ENCODE measurements at places on chromosomes 7 and 10.

GRCh38 chr10:129105266-129105665 is 361.8 kb upstream of the MGMT start:
- DNase-seq = no peak

GRCh38 chr10:50653142-50653541 is 29.4 kb upstream of the SGMS1 start:
- DNase-seq = no peak

- no peak for DNase-seq
These were observed 43.4 kb downstream of the SORBS1 start for GRCh38 chr10:95517536-95518454.

DNA sequence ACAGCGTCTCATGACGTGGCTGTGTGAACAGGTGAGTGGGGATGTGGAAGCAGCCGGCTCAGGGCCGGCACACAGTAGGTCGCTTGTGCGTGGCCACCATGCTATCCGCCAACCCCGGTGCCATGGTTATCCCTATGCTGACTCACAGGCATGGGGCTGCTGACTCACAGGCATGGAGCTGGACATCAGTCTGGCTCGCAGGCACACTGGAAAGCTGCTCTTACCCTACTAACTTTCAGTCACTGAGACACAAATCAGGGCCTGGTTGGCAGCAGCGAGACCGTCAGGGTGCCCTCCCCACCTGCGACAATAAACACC is 341.9 kb downstream of the PTPRN2 start:
- no peak for DNase-seq

- no peak for DNase-seq
These were observed 97.7 kb upstream of the ZPBP start for GRCh38 chr7:50190776-50191175.

GRCh38 chr7:37601321-37601720 is 82.2 kb upstream of the GPR141 start:
- no peak for DNase-seq

DNA sequence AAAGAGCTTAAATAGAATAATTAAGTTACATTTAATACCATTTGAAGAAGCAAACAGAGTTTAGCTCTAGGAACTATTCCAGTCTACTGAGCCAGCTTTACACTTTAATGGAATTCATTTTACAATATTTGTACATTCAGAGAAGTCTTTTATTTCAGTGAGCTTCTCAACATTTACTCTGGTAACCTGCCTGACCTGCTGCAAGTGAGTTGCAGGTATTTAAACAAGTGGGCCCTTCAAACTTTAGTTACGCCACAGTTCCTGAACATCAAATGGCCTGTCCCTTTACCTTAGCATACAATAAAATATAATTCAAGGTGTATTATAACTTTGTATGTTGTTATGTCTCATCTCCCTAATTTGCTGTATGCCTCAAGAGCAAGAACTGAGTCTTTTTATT is 121.6 kb upstream of the SEMA3C start:
- DNase-seq = no peak

- DNase-seq = no peak
These were observed 125.3 kb downstream of the NEURL1 start for GRCh38 chr10:103618575-103619423.

DNA sequence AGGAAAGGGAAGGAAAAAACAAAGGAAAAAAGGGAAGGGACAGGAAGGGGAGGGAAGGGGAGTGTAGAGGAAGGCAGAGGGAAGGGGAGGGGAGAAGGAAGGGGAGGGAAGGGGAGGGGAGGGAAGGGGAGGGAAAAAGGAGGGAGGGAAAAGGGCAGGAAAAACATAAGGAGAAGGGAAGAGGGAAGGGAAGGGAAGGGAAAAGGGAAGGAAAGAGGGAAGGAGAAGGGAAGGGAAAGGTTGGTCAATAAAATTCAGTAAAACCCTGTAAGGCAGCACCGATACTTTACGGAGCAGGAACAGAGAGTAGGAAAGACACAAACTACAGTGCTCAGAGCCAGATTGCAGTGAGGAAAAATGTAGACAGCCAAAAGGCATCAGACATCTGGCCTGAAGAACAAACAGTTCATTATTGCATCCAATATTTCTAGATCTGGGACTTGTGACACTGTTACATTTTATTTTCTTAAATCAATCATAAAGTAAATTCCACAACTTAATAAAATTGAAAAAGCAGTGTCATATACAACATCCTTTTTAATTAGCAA is 322.0 kb downstream of the CRPPA start:
- DNase-seq = no peak

DNA sequence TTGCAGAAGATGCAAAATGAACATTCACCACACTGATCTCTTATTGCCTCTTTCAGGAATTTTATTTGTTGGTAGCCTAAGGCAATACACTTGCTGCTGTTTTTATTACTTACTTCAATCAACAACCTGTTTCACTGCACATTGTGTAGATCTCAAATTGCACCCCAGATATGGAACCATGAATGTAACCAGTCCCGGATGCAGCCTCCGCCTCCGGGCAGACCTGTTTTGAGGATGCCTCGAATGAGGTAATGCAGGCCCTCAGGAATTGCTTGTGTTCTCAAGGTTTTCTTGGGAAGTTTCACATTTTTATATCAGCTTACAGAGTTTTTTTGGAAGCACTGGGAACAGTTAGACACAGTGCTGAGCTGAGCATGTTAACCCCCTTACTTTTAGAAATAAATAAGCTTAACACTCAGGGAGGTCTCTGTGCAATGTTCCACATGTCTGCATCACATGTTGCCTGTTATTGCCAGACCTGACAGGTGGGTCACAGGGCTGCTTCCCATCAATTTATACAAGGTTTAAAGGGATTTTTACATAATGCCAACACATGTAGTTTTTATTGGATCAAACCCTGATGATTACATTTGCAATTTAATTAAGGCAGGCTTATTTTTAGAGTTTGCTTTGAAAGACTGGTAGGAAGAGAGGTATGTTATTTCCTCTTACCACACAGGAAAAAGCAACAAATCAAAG is 193.1 kb upstream of the POM121L12 start:
- DNase-seq = no peak

DNA sequence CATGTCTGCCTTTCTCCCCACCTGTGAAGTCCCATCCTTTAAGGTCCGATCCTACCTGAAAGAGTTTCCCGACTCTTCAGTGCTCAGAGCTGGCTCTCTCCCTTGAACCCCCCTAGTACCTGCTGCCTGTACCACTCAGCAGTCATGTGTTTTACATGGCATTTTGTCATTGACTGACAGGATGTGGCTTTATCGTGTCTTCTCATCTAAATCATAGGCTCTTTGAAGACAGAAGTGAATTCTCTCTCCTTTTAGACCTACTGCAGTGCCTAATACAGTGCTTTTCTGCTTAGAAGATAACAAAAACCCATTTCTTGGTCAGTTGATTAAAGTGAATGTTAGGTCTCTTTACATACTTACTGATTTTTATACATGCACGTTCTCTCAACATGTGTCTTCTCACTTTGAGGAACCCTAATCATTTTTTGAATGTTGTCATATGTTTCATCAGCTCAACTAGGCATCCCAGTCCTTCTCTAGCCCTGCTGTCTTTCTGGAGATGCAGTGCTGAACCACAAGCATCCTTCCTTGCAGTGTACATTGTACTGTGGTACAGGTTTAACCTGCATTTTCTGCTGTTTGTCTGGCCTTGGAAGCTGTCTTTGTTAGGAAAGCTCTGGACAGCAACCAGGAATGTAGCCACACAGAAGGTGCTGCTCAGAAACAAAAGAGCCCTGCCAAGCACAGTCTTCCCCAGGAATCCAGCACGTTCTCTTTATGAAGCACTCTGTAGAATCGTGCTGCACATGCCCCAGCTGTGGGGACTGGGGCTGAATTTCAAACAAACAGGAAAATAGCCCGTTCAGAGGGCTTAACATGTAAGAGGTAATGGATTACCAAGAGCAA is 28.1 kb upstream of the LRRC4 start:
- no peak for DNase-seq

GRCh38 chr7:4871056-4871680 is 9.3 kb upstream of the PAPOLB start:
- no peak for DNase-seq

GRCh38 chr10:45375101-45375500 is 1.1 kb downstream of the ALOX5 start:
- no peak for DNase-seq
